T1000 (cell line): ENCODE measurements at places on chromosomes 1 and 21.

DNA sequence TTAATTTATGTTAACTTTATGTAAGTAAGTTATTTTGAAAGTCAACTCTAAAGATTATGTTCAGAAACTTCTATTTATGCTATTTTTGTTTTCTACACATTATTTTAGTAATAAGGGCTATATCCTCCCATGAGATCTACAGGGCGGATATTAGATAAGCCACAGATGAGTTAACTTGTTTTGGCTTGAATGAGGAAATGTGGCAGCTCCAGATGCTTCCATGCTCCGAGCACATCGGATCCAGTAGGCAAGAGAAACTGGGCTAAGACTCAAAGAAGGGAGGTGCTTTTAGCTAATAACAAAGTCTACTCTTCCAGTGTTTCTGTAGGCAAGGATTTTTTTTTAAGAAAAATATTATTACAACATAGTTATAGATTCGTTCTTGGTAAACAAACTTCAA is 20.0 kb upstream of the LAMC1 start:
- DNase-seq = no peak

DNA sequence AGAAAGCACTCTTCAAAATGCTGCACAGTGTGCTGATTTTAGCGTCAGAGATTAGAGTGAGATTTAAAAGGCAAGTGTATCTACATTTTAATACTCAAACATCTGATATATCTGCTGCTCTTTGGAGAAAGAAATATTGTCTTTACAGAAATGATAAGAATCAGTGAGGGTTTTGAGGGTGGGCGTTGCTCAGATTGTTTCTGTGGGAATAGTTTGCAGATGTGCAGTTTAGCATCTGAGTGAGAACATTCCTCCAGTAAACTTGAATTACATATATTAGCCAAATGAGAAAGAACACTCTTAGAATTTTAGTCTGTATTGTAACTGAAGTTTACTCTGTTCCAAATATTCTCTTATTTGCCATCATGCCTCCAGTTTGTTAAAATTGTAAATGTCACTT is 549.2 kb downstream of the NEGR1 start:
- no peak for DNase-seq

DNA sequence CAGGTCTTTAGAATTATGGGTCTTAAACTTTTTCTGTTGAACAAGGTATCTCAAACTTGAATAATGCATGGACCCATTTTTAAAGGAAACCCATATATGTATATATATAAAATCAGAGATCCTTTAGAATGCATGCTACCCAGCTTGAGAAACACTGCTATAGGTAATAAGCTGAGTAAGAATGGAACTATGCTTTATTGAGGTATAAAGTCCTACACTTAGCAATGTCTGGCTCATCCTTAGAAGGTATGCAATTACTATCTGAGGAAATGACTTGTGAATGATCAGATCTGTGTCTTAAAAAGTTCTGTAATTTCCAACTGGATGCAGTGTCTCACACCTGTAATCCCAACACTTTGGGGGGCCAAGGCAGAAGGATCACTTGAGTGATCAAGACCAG is 11.2 kb downstream of the TRAF3IP3 start:
- DNase-seq = no peak

GRCh38 chr1:210294999-210295745 is 33.5 kb upstream of the HHAT start:
- DNase-seq = no peak

GRCh38 chr1:89257041-89257440 is 15.6 kb downstream of the GBP5 start:
- DNase-seq = no peak
